Esophagus mucosa (tissue), 1 donor: ENCODE measurements at places on chromosomes 12 and 14. TPM values are rescaled to one million over a fixed set of nuclear protein-coding genes. Genes with fewer than 3 reads are reported as not detected.
A peak's percentile ranks its signal among the peaks of the same experiment; 100 is the strongest.

DNA sequence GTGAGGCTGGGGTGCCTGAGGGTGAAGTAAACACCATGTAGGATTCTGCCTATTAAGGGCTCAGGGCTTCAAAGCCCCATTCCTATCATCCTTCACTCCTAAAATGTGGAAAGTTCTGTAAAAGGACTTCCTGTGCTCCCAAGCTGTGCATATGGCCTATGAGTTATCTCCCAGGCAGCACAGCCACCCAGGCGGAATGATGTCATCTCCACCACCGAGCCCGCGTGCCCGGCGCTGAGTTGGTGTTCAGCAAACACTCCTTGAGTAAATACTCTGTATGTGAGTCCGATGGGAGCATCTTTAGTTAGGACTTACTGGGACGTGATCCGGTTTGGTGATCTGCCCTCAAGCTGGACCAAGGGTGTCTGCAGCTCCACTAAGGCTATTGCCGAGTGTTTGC, 437.3 kb downstream of the MED13L start:
- peak; percentile 55 for ATAC-seq

DNA sequence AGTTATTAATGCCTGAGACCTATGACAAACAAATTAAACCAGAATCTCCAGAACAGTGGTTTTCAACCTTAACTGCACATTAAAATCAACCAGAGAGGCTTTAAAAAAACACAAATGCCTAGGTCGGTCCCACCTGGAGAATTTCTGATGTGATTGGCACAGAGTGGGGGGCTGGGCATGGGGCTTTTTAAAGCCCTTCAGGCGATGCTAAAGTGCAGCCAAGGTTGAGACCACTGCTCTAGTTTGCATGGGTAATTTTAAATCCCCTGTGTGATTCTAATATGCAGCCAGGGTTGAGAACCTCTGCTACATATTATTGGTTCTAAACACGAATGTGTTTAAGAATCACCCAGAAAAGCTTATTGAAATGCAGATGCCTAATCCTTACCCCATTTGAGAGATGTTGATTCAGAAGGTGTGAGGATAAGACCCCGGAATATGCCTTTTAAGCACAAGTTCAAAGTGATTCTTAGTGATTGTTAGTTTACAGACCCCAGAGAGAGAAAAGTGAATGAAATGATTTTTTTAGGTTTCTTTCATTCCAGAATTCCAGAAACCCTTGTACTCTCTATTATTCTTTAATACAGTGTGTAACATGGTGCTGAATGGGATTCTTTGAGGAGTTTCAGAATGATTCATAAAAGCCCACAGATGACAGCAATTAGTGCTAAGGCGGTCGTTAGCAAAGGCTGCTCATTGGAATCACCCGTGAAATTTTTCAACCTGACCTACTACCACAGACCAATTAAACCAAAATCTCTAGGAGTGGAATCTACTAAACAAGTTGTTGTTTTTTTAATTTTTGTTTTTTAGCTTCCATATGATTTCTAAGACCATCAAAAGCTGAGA, 44.9 kb downstream of the LIN7A start:
- ATAC-seq: no peak

DNA sequence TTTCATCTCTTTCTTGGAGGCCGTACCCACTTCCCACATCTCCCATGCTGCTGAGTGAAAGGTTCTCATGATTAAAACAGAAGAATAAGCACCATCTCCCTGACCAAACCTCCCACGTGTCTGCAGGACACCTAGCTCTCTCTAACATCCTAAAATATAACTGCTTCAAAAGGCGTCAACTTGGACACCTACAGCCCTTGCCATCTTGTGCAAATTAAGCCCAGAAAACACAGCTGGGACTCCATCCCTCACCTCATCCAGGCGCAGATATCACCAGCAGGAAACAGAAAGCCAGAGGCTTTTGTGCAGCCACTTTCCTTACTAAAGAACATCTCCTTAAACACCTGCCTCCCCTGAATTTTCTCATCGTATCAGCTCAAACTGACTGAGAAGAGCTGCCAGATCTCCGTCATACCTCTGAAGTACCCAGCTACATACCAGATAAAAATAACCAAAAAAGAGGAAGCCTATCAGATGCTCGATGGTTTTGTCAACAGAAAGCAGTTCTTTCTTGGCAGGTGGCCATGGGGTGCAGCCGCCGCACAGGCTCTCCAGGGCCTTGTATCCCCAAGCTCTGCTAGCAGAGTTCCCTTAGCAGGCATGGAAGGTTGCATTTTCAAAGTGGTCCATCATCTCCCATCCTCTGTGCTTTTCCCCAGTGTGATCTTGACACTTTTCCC, 28.8 kb downstream of the MAP3K9 start:
- no peak for ATAC-seq

DNA sequence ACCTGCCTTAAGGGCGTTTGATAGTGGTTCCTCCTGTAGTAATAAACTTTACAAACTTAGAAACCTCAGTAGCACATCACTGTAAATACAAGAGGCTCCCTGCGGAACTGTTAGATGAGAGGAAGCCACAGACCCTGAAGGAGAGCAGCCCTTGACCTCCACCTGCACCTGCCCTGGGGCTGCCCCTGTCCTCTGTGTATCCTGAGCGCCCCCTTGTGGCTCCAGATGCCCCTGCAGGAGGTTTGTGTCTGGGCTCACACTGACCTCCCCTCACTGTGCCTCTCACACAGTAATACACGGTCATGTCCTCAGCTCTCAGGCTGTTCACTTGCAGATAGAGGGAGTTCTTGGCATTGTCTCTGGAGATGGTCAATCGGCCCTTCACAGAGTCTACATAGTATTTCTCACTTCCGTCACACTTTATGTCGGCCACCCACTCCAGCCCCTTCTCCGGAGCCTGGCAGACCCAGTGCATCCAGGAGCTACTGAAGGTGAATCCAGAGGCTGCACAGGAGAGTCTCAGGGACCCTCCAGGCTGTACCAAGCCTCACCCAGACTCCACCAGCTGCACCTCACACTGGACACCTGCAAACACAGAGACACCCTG, 1059.8 kb downstream of the TMEM121 start:
- no peak for ATAC-seq

DNA sequence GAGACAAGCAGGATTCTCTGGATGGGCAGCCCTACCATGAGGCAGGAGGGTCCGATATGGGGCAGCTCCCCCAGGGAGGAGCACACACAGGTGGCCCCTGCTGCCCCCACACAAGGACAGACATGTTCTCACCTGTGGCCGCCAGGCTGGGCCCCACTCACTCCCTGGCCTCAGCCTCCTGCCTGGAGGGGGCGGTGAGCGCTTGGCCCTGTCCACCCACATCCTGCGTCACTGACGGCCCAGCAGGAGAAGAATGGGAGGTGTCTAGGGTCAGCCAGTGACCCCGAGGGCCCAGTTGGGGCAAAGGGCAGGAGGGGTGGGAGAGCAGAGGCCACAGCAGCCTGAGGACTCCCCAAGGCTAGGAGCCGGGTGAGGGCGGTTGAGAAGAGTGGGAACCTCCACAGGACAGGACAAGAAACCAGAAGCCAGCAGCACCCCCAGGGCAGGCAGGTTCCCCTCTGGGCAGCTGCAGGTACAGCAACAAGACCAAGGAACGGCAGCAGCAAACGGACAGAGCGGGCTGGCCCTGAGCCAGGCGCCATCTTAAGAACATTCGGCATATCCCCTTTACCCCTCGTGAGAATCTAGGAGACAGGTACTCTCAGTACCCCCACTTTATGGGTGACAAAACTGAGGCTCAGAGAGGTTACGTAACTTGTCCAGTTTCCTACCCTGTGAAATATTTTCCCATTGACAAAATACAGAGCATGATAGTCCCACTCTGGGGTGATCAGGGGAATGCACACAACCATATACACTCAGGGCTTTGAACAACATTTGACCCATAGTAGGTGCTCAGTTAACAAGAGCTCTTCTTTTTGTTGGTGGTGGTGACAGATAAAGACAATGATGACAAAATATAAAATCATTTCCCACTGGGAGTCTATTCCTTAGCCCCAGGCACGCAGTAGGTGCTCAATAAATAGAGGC, 74.3 kb downstream of the NCOR2 start:
- ATAC-seq: no peak

DNA sequence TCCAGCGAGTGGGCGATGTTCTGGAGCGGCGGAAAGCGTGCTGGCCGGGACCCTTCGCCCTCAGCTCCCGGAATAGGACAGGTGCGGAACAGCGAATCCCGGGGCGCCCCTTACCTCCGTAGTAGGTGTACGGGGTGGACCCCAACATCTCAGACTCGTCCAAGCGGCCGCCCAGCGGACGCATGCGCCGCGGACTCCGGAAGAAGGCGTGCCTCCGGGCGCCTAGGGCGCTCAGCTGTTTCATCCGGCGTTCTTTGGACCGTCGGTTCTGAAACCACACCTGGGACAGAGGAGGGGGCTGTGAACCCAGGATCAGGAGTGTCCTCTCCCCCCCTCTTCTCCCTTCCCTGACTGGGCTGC, 4.5 kb downstream of the LHX5 start:
- ATAC-seq: no peak

- no peak for ATAC-seq
These were observed 9.0 kb downstream of the LRTM2 start for GRCh38 chr12:1829306-1829900.

DNA sequence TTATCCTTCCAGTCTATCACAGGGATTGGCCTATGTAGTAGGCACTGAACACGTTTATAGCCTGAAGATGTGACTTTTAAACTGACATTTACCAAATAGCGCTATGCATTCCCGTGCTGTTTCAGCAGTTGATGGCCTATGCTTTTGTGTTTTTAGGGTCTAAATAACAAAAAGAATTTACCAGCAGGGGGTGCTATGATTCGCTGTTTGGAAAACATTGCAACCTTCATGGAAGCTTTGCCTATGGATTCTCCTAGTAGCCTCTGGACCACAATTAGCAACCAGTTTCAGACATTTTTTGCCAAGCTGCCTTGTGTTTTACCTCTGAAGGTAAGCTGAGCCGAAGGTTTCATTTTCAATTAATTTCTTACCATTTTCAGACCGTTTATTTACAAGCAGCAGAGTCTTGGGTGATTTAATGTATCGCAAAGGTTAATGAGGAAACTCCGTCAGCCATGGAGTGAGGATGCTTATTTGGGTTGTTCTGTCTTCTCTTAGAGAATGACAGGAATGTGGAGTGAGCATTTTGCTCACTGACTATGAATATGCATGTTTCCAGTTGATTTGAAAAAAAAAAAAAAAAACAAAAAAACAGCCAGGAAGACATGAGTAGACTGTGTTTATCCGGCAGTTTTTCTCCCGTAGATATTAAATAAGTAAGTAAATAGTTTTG, 133.1 kb downstream of the PRIMA1 start:
- no peak for ATAC-seq

DNA sequence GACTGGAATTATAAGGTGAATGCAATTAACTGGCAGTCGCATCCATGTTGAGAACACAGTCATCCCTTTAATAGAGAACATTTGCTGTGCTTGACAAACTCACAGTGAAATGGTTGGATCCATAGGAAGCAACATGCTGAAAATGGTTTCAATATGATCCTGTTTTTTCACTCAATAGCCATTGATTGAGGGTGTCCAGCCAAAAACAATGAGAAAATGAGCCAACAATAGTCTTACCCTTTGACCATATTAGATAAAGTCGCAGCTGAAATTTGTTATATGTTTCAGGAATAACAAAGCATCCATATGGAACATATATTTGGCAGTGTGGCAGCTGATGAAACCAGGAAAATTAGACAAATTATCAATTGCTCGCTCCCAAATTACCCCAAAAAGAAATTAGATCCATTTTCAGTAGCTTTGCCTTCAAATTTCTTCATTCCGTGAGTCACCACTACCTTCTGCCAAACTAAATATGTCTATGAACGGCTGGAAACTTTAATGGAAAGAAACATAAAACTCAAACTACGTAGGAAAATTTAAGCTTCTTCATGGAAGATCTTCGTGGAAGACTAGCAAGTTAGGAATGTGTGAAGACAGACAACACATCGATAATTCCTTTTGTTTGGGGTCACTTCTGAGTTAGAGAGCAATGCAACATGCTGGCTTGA, 17.4 kb downstream of the IGF1 start:
- no peak for ATAC-seq

Gene KLRC1
- total RNA-seq: not detected

GRCh38 chr12:118526255-118527095, 150.1 kb downstream of the SUDS3 start:
- ATAC-seq: no peak

Gene MMP17
- total RNA-seq: 2.2 TPM

Gene SVOP
- not detected for total RNA-seq

- peak; percentile 14 for ATAC-seq
These were observed 11.2 kb upstream of the LBHD2 start for GRCh38 chr14:103072595-103073366.

GRCh38 chr12:32010631-32011336, 51.6 kb downstream of the RESF1 start:
- ATAC-seq: no peak

Gene TRIM9
- 0.32 TPM for total RNA-seq

Gene AJUBA
- 26.6 TPM for total RNA-seq

Gene KRT79
- total RNA-seq: 0.32 TPM

- ATAC-seq: peak; percentile 35
These were observed 479.8 kb downstream of the ZFP36L1 start for GRCh38 chr14:68312884-68313610.

DNA sequence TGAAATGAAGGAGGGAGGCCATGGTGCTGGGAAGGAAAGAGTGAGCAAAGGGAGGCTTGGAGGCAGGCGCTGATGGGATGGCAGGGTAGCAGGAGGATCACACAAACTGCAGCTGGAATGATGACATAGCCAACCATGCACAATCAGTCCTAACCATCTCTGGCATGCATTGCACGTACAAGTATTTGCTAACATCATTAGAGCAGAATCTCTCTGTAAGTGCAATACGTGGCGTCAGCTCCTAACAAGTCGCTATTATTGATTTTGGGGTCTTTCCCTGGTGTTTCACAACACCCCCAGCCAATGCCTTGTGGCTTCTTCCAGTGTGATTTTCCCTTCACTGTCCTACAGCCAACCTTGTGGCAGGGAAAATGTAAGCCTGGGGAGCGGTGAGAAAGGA, 18.5 kb downstream of the BDKRB1 start:
- ATAC-seq: no peak

GRCh38 chr12:68932961-68933893, at the start of gene CPM:
CPM (minus strand) TSS chr12:68933171; CDS start chr12:68932837, 334 bp downstream.
- peak; percentile 99 for ATAC-seq

GRCh38 chr12:100601626-100602025, 28.1 kb downstream of the GAS2L3 start:
- no peak for ATAC-seq

Gene TMEM106C
- 45.4 TPM for total RNA-seq

Gene VRTN
- total RNA-seq: not detected

GRCh38 chr12:131793243-131794022, 34.8 kb upstream of the MMP17 start:
- ATAC-seq: peak; percentile 18

Gene OAS1
- 37.2 TPM for total RNA-seq

- no peak for ATAC-seq
These were observed 54.1 kb downstream of the FRS2 start for GRCh38 chr12:69524331-69524630.

DNA sequence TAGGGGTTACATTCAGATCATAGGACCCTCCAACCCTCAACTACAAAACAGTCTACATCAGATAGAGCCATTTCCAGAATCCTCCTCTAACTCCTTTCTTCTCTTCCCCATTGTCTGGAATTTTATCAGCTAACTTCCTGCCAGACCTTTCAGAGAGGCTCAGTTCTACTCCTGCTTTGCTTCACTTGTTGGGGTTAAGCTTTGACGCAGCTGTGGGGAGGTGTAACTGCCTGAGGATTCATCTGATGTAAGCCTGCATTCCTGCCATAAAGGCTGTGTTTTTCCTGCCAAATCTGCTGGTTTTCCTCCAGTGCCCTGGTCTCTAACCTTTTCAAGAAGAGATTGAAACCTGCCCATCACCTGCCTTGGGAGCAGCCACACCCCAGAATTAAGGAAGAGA, 16.9 kb downstream of the DHRS2 start:
- no peak for ATAC-seq

Gene KLRC4
- not detected for total RNA-seq

GRCh38 chr14:23566778-23567185, 809 bp downstream of the AP1G2 start:
- ATAC-seq: peak; percentile 8
